ENCODE measurements at places on chromosomes 5 and 9.

GRCh38 chr9:72476617-72477437, 44.6 kb upstream of the TMC1 start:
- peak; percentile 86 for DNase-seq

- no peak for DNase-seq
Measured at GRCh38 chr9:92135576-92135975, 20.4 kb upstream of the SPTLC1 start.

DNA sequence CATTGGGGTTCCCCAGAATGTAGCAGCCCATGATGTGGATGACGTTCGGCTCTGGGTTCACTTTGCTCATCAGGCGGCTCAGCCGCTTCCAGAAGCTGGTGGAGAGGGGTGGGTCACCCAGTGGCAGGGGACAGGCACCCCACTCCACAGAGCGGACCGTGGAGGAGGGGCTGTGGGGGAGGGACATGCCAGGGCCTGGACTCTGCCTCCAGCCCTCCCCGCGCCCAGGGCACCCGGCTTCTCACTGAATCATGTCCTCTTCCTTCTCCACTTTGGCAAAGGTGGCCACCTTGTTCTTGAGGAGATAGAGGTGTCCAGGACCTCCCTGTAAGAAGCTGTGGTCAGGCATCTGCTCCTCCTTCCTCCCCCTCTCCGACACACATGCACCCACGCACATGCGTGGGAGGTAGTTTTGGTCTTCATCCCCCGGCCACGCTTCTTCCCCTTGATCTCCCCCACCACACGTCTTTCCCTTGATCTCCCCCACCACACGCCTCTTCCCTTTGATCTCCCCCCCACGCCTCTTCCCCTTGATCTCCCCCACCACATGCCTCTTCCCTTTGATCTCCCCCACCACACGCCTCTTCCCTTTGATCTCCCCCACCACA, 8.9 kb upstream of the ENTPD8 start:
- DNase-seq: no peak

GRCh38 chr9:95507464-95508241, 9.1 kb downstream of the PTCH1 start:
- peak; percentile 74 for DNase-seq

- DNase-seq: no peak
Measured at GRCh38 chr9:5326187-5326586, 13.5 kb downstream of the RLN1 start.

- DNase-seq: no peak
Measured at GRCh38 chr5:164253764-164254163, 748.3 kb downstream of the MAT2B start.

DNA sequence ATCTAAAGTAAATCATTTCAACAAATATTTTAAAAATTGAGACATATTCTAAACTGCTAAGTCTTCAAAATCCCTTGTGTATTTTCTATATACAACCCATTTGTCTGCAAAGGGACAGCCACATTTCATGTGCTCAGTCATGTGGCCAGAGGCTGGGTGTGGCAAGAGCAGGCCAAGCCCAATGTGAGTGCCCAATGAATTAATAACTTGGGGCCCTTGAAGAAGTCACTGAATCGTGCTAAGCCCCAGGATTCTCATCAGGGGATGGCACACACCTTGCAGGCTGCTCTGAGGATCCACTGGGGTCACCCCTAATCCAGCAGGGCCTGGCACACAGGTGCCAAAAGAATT, 78.2 kb upstream of the SMIM23 start:
- peak; percentile 2 for DNase-seq

GRCh38 chr9:87425202-87425601, 72.5 kb upstream of the DAPK1 start:
- no peak for DNase-seq

GRCh38 chr9:80504601-80505230, 933.0 kb downstream of the TLE4 start:
- no peak for DNase-seq

GRCh38 chr5:166618526-166618925, 1672.9 kb upstream of the WWC1 start:
- no peak for DNase-seq

GRCh38 chr5:109105631-109106267, 304.0 kb downstream of the PJA2 start:
- peak; percentile 94 for DNase-seq

GRCh38 chr9:84145780-84146179, 165.2 kb downstream of the RMI1 start:
- DNase-seq: no peak

DNA sequence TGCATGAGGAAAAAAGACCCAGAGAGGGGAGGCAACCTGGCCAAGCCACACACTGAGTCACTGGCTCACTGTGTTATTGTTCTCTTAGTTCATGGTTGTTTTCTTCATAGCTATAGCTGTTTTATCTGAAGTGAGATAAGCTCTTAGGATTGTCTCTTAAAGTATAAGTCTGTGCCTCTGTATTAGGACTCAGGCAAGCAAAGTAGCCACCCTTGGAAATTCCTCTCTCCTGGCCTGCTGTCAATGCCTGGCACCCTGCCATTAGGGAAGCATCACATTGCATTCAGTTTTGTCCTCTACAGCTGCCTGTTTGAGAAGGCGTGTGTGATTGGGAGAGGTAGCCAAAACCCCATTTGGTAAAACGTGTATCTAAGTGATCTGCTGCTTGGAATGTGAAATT, 147.4 kb upstream of the GLRA1 start:
- DNase-seq: peak; percentile 24

- no peak for DNase-seq
Measured at GRCh38 chr9:122387536-122387935, 16.7 kb downstream of the PTGS1 start.

DNA sequence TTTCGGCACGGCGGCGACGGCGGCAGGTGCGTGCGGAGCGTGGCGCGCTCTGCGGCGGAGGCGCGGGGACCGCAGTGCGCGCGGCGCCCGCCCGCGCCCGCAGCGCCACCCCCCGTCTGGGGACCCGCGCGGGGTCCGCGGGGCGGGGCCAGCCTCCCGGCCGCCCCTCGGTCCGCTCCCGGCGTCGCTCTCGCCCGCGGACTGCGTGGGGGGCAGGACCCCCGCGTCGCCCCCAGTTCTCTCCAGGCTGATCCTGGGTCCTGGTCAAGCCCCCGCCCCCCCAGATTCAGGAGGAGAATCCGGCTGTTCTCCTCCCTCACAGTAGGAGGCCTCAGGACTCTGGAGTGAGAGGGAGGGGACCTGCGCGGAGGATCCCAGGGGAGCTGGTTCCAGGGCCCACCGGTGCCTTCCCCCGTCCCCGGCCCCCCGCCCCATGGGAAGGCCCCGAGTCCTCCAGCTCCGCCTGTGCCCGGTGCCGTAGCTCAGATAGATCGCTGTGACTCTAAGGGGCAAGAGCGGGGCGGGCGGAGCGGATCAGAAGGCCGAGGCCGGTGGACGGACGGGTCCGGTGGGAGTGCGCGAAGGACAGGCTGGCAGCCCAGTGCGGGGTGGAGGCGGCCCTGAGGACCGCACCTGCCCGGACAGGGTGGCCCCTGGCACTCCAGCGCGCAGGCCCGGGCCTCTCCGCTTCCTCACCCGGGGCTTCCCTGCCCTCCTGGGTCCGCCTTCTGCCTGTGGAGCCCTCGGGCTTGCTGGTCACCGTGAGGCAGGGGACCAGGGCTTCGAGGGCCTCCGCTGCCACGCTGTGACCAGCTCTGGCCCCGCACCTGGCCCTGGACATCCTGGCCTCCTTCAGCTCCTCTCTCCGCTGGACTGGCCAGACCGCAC, at the start of gene RNF208:
Gene RNF208 (minus strand): TSS at position 51 of the 888 bp plus-strand sequence. CDS start 1,028 bp downstream, outside the sequence.
- no peak for DNase-seq

DNA sequence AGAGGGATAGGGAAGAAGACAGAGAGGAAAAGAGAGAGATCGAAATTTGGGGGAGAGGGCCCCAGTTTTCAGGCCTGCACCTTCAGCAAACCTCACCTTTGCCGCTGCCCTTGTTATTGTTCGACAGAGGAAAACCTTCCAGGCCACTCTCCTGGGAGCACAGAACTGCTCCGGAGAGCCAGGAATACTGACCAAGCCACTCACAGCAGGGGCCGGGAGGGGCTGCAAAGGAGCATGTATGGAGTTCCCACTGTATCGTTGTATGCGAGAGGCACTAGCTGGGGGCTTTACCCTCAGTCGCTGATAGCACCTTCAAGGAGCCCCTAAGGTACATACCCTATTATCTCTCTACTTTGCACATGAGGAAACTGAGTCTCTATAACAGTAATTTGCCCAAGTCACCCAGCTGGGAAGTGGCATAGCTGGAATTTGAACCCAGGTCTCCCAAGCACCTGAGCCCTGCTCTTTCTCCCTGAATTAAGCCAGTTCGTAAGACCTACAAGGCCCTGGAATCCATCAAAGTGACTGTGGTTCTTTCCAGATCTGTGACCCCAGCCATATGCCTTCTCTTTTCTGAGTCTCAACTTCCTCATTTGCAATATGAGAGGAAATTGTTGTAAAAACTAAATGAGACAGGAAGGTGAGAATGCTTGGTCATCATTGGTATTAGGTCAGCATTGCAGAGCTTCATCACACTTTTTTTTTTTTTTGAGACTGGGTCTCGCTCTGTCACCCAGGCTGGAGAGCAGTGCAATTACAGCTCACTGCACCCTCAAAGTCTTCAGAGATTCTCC, 21.0 kb upstream of the FOXE1 start:
- no peak for DNase-seq

GRCh38 chr5:32578363-32578762, 7.0 kb upstream of the SUB1 start:
- no peak for DNase-seq

DNA sequence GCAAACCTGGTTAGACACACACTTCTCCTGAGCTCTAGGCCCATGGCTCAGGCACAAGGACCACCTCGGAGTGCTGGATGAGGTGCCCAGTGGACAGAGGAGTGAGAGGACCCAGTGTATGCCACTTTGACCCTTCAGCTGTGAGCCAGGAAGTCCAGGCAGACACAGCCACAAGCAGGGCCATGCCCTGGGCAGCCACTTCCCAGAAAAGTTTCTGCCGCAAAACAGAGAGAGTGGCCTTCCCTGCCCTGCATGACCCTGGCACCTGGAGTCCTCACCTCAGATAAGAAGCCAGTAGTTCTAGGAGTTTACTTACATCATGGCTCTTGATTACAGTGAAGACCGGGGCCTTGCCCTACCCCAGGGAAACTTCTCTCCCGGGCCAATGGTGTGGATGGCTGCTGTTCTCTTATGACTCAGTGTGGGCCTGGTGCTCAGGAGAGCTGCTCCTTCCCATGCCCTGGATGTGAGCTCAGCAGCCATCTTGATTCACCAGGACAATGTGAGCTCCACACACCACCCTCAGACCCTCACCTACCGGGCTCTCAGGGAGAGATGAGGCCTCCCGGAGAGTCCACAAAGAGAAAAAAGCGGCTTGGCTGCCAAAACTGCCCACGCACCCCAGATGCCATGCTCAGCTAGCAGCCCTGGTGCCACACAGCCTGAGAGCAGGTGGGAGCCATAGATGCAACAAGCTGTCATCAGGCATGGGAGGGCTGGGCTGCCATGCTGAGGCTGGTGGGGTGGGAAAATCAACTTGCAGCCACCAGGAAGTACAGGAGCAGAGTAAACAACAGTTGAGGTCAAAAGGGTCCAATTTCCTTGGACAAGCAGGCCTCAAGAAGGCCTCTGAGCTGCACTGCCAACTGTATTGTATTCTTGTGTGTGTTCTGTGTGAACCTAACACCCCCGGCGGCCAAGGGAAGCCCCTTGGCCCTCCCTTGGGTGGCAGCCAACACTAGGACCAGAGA, 11.7 kb upstream of the IRF1 start:
- no peak for DNase-seq

- DNase-seq: no peak
Measured at GRCh38 chr9:126833710-126834345, 26.6 kb upstream of the ZBTB34 start.

GRCh38 chr5:1505506-1506241, 18.1 kb downstream of the LPCAT1 start:
- DNase-seq: no peak

DNA sequence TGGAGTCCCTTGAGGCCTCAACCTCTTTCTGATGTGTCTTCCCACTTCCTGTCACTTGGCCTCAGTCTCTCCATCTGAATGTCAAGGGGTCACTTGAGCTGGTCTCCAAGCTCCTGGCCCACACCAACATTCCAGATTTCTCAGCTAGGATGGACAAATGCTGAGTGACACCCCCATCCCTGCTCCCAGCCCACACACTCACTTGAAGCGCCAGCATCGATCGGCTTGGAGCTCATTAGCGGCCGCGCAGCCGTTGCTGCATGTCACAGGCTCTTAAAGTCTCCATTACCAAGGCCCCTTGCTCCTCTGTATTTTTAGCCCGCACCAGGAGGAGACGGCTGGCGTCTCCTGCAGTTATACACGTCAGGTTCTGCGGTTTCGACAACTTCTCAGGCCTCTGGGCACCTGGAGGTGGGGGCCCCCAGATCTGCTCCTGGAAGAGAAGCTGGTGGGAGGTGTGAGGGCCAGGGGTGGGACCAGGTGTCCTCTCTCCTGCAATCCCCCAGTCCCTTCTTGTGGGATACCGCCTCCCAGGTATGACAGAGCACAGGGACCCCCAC, 33.4 kb upstream of the ARAP3 start:
- no peak for DNase-seq

GRCh38 chr5:154190595-154191304, at the start of gene GALNT10:
TSS of gene GALNT10 (plus strand) at chr5:154190733. CDS start at chr5:154190867, 134 bp downstream.
- DNase-seq: no peak

DNA sequence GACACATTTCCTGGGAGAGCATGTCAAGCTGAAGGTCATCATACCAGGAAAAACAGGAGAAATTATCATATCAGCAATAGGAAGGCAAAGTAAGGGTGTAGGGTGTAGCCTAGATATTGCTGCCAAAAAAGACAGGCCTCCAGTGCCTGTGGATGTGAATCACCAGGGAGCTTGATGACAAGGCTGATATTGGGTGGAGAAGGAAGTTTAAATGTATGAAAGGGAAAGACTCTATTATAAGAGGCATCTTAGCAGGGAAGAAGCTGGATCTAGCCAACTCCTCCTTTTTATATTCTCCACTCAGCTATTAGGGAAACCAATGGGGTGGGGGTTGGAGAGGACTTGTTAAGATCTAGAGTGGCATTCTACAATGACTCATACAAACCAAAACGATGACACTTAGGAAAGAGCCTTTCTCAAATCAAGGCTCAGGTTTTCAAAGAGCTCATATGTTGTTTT, 13.4 kb upstream of the TXNDC8 start:
- peak; percentile 87 for DNase-seq

DNA sequence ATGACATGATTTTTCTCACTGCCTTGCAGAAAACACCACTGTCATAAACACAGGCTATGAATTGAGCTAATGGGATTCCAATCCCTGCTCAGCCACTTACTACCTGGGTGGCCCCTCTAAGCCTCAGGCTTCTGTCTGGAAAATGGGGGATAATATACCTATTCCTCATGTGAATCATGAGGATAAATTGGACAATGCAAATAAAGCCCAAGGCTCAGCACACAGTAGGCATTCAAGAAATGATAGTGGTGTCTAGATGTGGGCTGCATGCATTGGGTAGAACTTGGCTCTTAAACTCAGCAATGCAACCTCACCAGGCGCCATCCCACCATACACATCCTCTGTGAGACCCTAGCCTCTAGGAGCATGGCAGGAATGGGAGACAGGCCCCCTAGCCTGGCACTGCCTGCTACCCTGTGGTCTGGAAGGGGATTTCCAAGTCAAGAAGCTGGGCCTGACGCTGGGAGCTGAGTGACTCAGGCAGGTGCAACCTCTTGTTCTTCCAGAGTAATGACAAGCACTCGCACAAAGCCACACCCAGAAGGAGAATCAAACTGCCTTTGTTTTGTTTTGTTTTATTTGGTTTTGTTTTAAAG, 2.3 kb upstream of the TNIP1 start:
- no peak for DNase-seq

All from astrocyte (in vitro differentiated cells and primary cell).